ENCODE measurements at places on chromosomes 7 and 10.
A peak's percentile ranks its signal among the peaks of the same experiment; 100 is the strongest.

DNA sequence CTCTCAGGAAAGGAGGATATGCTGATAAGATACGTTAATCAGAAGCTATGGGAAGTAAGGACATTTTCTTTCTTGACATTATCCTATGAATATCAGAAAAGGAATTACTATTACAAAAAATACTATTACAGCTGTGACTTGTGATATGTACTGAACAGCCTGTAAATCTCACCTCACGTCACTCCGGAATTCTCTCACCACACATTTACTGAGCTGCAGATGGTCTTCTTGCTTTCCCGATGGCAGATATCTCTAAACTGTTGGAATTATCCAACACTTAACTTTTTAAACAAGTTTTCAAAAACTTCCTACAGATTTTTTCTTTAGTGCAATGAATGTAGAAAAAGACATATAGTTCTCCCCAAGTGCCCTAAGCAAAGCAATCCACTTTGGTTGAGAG lies 313.4 kb downstream of the GPR37 start:
- no peak for DNase-seq

DNA sequence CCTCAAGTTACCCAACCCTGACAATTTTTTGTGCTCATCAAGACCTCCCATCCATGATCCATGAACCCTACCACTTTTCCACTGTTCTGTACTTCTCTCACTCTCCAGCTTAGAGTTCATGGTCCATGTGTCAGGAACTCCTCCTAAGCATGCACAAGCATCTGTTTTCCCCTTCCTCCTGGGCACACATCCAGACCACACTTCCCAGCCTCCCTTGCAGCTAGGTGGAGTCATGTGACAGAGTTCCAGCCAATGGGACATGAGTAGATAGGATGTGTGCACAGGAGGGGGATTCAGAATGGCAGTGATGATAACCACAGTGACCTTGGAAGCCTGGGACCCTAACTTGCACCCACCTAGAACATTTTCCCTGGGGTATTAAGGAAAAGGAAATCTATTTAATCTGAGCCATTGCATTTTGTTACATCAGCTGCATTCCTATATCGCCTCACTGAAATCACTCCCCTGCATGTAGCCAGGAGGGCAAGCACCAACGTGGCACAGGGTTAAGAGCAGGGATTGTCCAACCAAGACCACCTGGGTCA lies 9.6 kb upstream of the FRMPD2 start:
- DNase-seq, result no peak

GRCh38 chr7:2248984-2249694 lies 7.1 kb downstream of the NUDT1 start:
- DNase-seq, result peak; percentile 94

- no peak for DNase-seq
Observed at GRCh38 chr7:71770269-71770907, 638.4 kb downstream of the GALNT17 start.

- DNase-seq, result peak; percentile 82
Observed at GRCh38 chr10:34666008-34666704, 148.9 kb downstream of the PARD3 start.

Measured in brain microvascular endothelial cell (primary cell).